ENCODE measurements at places on chromosomes 12 and 14.

DNA sequence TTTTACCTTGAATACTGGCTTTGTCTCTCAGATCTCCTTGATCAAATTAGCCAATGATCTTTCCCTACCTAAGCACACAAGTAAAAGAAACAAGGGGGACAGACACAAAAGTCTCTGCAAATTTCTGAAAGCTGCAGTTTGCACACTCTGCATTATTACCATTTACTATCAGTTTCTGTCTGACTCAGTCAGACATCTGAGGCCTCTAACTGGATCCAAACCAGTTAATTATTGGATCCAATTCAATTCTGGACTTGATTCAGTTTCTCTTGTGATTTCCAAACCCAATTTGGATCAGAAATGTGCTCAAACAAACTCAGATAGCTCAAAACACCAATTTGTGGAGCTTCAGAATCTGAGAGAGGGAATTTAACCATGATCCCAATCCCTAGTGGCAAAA is 16.6 kb downstream of the SSTR1 start:
- DNase-seq, result no peak

- DNase-seq, result no peak
Measured at GRCh38 chr12:24860546-24860945, 88.4 kb downstream of the BCAT1 start.

DNA sequence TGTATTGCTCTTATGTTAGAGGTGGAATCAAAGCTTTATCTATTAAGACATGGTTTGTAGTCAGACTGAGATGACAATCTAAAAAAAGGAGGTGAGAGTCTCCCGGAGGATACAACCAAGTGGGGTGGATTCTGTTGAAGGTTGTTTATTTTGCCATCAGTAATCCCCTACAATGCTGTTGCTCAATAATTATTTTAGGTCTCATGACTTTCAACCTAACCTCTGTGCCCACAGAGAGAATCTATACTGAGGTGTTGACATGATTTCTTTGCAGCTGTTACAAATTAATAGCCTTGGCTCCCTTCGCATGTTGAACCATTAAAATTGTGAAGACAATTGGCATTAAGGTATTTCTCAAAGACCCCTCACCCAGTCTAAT is 28.7 kb upstream of the FOS start:
- no peak for DNase-seq

DNA sequence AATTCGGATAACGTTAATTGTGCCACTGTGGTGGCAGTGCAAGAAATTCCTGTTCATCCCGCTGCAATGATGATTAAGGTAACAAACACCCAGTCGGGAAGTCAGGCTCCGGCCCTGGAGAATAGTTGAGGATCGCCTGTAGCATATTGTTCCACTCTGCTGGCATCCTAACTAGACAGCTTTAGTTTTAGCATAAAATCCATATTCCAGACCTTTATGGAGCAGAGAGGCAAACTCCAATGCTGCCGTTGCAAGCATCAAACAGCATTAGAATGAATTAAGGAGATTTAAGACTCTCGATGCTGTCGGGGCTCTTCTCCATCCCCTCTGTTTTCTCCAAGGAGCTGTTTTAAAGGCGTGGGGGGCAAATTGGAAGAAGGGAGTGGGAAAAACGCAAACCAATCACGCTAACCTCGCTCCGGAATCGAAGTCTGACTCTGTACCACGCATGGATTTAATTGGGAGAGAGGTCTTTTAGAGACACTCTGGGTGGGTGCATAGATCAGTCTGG is 660.4 kb downstream of the VRK1 start:
- DNase-seq, result no peak

- DNase-seq, result no peak
Measured at GRCh38 chr12:38477340-38478090, 160.9 kb downstream of the ALG10B start.

- no peak for DNase-seq
Measured at GRCh38 chr14:43449291-43449690, 1057.8 kb downstream of the FSCB start.

Measured in cortex of kidney (tissue), 1 donor.